ENCODE measurements at places on chromosomes 16 and 17.

DNA sequence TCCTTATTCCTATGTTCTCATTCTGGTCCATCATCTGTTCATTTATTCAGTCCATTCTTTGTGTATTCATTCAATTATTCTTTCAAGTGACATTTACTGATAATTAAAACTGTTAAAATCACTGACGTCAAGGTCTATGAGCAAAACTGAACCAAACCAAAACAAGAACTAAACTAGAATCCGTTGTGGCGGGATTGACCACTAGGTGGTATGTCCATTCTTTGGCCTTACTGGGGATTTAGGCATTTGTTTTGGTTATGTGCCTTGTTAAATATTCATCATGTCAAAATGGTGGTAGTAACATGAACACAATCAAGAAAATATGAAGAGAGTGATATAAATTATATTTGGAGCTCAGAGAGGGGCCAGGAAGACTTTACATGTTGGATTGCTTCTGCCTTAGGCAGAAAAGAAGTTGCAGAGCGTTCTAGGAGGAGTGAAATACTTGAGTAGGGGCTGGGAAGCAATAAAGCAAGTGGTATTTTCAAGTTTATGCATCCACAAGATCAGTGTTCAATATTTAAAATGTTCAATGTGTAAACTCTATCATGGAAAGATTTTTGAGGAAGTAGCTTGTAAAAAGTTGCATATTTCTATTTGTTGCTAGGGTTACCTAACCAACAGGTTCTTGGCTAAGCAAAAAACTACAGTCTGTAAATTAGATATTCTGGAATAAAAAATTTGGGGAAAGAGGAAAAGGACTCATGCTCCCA is 129.0 kb downstream of the CDH13 start:
- DNase-seq: no peak

GRCh38 chr17:15941781-15942180 is 3.1 kb upstream of the ADORA2B start:
- no peak for DNase-seq

DNA sequence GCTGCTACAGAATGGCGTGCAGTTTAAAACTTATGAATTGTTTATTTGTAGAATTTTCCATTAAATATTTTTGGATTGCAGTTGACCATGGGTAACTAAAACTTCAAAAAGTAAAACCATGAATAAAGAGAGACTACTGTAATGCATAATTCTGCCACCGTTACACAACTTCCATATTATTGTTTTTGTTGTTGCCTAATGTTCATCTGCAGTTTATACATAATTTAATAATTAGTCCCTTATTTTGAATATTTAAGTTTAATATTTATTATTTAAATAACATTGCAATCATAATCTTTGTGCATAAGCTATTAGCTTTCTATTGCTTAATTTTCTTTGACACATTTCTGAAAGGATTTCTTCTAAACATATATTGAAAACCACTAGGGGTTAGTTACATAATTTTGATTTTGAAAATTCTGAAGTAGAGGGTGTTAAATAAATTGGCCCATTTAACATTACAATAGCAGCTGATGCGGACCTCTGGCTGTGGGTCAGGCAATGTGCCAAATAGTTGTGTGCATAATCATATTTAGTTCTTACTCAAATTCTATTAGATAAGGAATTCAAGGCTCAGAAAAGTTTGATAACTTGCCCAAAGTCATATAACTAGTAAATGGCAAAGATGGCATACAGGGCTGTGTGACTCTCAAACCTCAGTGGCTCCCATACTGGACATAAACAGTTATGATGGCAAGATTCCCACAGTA is 31.1 kb downstream of the PPM1E start:
- no peak for DNase-seq

DNA sequence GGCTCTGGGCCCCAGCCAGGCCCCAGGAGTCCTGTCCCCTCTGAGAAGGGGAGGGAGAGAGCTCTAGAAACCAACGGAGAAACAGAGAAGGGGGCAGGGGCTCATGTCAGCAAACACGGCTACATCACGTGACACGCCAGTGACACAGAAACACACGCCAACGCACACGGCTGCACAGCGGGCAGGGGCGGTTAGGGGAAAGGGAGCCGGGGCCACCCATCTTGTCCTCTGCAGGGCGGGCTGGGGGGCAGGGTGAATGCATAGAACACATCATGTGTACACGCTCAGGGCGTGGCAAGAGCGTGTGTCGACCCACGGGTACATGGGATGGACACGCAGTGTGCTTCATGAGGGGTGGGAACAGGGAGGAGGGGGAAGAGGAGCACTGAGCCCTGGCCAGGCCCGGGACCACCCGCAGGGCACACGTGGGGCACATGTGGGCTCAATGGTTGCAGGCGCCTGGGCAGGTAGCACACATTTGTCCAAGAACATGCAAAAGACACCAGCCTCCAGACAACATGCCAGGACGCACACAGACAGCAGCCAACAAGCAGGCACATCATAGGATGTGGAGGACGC is 4.6 kb downstream of the HSD3B7 start:
- no peak for DNase-seq

- no peak for DNase-seq
These were observed 24.3 kb upstream of the TMEM220 start for GRCh38 chr17:10754109-10754508.

DNA sequence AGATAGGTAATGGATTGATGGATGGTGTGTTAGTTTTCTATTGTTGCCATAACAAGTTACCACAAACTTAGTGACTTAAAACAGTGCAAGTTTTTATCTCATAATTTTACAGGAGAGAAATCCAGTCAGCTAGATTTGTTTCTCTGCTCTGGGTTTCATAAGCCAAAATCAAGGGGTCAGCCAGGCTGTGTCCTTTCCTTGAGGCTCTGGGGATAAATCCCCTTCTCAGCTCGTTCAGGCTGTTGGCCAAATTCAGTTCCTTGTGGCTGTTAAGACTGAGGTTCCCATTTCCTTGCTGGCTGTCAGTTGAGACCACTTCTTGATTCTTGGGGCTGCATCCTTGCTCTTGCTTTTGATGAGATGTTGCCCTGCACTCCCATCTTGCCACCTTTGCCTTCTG is 204.9 kb upstream of the CDH13 start:
- DNase-seq: no peak

DNA sequence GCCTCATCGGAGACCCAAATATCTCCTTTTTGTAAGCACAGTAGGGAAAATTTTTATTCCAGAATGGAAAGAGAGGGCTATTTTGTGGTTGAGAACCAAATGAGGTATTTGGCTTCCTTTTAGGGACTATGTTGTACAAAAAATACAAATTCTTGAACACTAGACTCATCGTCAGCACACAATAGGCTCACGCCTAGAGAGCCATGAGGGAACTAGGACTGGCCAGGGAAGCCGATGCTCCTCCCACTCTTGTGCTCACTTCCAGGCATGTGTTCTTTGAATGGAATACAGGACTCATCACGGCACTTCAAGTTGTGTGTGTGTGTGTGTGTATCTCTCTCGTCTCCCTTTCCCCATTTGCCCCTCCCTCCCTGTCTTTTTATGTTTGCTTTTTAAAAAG is 17.8 kb upstream of the BLMH start:
- DNase-seq: no peak

GRCh38 chr17:44400226-44400847 is 10.9 kb upstream of the ITGA2B start:
- no peak for DNase-seq

GRCh38 chr16:85803570-85803969 is 4.1 kb downstream of the COX4I1 start:
- no peak for DNase-seq

- no peak for DNase-seq
These were observed 432.4 kb upstream of the PMFBP1 start for GRCh38 chr16:72604375-72604774.

- DNase-seq: no peak
These were observed 54.0 kb downstream of the TBC1D16 start for GRCh38 chr17:79981661-79982101.

- no peak for DNase-seq
These were observed 20.0 kb upstream of the UBE2I start for GRCh38 chr16:1289477-1289866.

DNA sequence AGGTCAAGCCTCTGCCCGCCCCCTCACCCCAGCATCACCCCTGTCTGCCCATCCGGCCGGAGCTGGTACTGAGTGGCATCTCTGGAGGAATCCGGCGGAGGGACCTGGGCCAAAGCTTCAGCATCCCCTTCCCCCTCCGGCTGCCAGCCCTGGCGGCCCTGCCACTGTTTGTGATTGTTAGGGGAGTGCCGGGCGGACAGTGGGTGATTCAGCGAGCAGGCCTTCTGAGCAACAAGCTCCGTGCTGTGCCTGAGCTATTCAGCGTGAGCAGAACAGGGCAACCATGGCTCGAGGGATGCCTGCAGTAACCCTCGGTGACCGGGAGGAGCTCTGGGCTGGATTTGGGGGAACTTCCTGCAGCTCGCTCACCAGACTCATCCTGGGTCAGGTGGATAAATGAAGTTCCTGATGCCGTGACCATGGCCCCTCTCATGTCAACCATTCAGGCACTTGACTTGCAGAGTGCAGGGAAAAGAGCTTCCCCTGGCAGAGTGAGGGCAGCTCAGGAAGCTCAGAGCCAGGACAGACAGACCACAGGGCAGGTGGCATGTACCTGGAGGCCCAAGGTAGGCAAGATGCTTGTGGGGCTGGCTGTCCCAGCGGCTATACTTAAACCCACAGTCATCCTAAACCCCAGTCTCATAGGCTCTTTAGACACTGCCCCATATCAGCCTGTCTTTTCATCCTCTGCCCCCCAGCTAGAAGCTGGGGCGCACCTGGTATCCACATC is 24.3 kb upstream of the MLKL start:
- DNase-seq: no peak

DNA sequence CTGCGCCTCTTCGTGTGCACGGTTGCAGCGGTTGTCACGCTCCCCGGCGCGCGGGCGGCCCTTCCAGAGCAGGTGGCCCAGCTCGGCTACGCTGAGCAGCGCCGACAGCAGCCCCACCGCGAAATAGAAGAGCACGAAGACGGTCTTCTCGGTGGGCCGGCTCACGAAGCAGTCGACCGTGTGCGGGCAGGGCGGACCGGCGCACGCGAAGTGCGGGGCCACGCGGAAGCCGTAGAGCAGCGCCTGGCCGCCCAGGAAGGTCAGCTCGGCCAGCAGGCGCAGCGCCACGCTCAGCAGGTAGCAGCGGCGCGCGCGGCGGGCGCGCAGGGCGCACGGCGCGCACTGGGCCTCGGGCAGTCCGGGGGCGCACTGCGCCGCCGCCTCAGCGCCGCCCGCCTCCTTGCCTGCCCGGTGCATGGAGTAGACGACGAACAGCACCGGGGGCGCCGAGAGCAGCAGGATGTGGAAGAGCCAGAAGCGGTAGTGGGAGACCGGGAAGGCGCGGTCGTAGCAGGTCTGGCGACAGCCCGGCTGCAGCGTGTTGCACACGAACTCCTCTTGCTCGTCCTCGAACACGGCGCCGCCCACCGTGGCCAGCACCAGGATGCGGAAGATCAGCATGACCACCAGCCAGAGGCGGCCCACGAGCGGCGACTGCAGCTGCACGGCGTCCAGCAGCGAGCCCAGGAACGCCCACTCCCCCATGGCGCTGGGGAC is 1.3 kb downstream of the GJD3 start:
- DNase-seq: no peak

DNA sequence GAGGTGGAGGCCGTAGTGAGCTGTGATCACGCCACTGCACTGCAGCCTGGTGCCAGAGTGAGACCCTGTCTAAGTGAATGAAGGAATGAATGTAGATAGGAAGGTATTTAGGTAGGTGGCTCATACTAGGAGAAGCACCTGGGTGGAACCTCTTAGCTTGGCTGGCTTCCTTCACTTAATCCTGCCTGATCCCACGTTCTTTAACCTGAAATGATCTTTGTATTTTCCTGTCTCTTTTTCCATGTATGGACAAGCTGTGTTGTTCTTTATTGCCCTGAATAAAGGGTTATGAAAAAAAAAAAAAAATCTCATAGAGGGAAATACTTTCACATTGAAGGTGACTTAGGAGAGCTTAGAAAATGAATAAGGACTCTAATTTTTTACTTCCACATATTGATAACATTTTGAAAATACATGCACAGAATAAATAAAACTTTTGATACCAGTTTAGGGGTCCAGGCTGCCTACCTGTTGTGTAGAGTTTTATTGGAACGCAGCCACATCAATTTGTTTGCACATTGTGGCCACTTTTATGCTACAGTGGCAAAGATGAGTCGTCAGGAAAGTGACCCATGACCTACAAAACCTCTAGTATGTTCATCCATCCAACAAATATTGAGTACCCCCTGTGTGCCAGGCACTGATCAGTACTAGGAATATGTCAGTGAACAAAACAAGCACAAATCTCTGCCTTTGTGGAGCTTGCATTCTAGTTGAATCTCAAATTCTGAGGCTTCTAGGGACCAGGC is 44.6 kb downstream of the VPS35L start:
- DNase-seq: no peak

- DNase-seq: no peak
These were observed 89.9 kb downstream of the ABR start for GRCh38 chr17:1089915-1090314.

GRCh38 chr16:15976225-15976812 is 26.9 kb downstream of the ABCC1 start:
- DNase-seq: peak; percentile 9

DNA sequence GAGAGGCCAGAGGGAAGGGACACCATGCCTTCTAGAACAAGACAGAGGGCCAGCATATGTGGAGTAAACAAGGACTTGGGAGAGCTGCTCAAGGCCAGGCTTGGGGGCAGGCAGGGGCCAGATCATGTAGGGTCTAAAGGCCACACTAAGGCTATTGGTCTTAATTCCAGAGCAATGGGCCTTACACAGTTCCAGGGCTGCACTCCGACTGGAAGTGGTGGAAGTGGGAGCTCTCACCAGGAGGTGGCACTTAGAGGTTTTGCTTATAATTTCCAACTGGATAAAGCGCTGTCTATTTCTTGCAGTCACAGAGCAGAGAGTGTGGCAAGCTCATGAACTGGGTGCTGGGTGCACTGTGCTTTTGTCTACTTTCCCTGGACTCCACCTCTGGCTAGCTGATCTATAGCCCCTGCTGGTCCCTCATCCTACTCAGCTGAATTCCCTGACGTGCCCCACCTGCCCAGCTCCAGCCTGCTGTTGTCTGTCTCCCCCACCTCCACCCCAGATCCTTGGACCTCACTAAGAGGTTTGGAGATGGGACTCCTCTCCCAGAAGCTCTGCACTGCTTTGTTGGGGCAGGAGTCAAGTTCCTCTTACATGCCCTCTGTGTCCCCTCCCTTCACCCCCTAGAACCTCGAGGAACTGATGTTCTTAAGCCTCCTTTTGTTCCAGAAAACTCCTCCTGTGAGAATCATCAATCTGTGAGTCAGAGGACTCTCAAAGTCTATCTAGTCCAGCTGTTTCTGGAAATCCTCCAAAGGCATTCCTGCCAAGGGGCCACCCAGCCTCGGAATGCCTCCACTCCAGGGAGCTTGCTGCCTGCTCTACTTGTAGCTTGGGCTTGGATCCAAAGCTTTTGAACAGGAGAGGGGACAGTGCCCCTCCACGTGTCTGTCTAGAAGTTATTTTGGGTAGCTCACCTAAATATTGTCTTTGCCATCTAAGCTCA is 48.1 kb upstream of the KSR1 start:
- no peak for DNase-seq

- no peak for DNase-seq
These were observed 217.4 kb downstream of the HAPSTR1 start for GRCh38 chr16:9308850-9309249.
